ELR (cell line): ENCODE measurements at places on chromosomes 12 and 14.

- DNase-seq, result no peak
Observed at GRCh38 chr14:51844081-51844881, 16.1 kb upstream of the GNG2 start.

- DNase-seq, result peak; percentile 93
Observed at GRCh38 chr12:114936148-114937079, 252.4 kb upstream of the TBX3 start.

DNA sequence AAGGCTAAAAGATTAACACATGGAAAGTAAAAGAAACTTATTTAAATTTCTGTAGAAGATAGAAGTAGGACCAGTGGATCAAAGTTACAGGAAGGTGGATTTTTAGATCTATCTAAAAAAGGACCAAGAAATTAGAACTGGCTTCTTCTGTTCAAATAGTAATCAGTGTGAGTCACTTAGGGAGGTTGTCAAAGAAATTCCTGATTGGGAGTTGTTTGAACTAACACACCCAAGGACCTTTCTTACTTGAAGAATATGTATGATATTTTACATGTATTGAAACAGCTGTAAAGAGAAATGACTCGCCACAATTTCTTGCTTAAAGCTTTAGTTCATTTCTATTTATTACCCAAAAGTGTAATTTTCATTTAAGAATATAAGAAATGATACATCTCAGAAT lies 256.9 kb downstream of the RAD51B start:
- DNase-seq, result peak; percentile 50

DNA sequence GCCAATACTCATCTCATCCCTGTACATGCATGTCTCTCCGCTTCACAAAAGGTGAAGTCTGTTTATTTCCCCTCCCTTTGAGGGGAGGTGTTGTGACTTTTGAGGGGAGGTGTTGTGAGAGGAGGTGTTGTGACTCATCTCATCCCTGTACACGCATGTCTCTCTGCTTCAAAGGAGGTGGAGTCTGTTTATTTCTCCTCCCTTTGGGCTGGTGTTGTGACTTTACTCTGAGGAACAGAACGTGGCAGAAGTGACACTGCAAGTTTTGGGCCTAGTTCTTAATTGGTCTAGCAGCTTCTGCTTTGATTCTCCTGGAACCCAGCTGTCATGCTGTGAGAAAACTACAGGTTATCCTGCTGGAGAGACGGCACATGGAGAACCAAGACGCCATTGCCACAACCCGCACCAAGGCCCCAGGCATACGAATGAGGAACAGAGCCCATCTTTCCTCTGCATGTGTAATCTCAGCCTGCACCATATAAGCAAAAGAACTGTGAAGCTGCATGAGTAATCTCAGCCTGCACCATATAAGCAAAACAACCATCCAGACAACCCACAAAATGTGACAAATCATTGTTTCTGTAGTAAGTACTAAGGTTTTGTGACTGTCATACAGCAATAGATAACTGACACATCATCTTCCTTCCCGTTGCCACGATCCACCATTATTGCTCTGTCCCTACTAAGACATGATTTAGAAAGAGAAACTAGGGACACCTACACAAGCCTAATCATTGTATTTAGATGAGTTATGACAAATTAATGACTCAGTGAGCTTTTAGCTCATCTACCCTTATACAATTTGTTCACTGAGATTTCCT lies 30.0 kb downstream of the GALNT4 start:
- peak; percentile 76 for DNase-seq

DNA sequence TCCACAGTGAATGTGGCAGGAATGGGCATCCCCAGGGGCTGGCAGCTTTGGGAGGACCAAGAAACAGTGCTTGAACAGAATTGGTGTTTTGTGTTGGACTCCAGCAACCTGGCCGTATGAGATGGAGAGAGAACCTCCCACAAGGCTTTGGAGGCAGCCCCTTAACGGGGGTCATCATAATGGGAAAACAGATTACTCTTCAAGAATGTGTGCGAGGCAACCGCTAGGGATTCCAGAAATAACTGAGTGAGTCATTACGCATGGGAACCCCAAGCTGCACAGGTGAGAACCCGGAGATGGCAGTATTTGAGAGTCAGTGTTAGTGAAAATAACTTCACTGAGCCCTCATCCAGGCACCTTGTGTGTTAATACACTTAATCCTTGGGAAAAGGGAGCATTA lies 567.8 kb upstream of the TBX3 start:
- peak; percentile 22 for DNase-seq

- no peak for DNase-seq
Observed at GRCh38 chr12:26345471-26346003, 150.2 kb downstream of the SSPN start.

DNA sequence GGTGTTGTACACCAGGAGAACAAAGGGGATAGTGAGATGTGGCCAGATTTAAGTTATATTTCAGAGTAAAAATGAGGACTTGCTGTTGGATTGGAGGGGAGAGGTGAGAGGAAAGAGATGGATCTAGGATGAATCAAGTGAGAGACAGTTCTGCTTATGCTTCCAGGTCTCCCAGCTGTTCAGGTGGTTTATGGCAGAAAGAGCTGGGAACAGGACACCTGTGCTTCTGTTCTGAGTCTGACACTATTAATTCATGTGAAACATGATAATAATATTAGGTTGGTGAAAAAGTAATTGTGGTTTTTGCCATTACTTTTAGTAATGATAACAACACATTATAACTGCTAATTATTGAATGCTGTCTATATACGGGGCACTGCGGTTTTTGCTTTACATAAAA lies 55.7 kb downstream of the SLC15A5 start:
- no peak for DNase-seq

- DNase-seq, result no peak
Observed at GRCh38 chr12:83827860-83828259, 1084.7 kb downstream of the SLC6A15 start.

DNA sequence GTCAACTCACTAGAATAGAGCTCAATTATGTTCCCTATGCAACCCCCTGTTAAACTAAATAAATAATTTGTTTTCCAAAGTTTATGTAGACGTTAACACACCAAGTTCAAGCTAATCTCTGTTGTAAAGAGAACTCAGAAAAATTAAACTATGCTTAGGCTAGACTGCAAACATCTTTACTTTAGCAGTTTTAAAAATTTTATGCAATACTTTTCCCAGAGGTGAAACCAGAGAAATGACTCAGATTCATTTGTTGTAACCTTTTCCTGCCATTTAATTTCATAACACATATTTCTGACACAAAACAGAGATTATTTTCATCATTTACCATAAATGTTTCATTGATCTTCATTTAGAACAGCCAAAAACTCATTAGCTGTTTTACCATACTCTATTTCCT lies 27.4 kb downstream of the ABCC9 start:
- no peak for DNase-seq

DNA sequence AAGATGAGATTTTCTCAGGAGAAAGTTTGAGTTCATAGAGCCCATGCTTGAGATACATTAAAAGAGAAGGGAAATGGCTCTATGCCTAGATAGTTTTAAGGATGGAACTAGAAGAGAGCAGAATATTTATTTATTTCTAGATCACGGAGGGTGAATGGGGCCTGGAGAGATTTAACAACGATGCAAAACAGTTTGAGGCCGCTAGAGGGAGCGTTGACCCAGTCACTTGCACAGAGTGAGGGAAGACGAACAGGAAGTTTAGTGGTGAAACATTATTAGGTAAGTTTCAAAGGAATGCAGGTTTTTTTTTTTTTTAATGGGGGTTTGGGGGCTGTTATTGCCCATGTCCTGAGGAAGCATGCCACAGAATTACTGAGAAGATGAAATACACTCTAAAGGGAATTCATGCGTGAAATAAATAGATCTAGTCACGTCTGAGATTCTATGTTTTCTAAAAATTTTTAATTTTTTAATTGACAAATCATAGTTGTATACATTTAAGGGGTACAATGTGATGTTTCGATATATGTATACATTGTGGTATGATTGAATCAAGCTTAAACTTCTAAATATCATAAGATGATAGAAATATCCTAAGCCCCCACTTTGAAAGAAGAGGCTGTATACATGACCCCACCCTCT lies 14.8 kb upstream of the PPP1R1A start:
- DNase-seq, result peak; percentile 82

GRCh38 chr12:108605690-108606406 lies 8.0 kb upstream of the TMEM119 start:
- no peak for DNase-seq

DNA sequence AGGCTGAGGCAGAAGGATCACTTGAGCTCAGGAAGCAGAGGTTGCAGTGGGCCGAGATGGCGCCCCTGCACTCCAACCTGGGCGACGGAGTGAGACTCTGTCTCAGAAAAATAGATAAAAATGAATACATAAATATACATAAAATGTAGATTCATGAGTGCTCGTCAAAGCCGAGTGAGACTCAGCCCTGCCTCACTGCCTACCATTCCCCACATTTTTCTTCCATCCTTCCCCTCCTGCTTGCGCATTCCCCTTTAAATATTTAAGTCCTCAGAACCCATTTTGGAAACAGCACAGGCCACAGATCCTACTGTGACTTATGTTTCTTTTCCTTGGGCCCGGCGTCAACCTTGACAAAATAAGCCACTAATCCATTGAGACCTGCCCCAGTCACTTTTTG lies 31.9 kb upstream of the AACS start:
- no peak for DNase-seq

GRCh38 chr12:67710582-67710981 lies 62.0 kb downstream of the DYRK2 start:
- DNase-seq, result peak; percentile 75

DNA sequence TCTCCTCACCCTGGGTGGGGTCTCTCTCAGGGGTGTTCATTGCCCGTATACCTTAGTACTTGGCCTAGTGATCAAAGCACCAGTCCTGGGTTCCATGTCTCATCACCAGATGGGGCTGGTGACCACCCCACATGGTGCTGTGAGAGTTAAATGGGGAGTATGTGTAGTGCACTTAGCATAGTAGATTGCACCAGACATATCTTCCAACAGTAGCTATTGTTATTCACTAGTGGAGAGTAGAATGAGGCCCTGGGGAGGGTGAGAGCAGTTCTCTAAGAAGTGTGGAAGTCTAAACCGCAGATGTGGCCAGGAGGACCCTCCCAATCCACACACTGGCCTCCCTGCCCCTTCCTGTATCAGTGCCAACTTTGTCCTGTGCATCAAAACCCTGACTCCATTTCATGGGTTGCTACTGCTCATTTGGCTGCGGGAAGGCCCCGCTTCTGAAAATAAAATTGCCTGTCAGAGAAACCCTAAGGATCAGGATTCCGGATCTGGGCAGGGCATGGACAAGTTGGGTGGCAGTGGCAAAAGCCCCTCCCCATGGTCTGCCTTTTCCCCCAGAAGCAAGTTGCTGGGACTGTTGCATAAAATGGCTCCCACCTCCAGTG lies 4.4 kb downstream of the CD9 start:
- no peak for DNase-seq

GRCh38 chr12:92403210-92404175 lies 257.8 kb upstream of the BTG1 start:
- no peak for DNase-seq
